ENCODE measurements at places on chromosomes 7 and 10.

GRCh38 chr7:79317728-79318127, 135.7 kb downstream of the MAGI2 start:
- no peak for DNase-seq

DNA sequence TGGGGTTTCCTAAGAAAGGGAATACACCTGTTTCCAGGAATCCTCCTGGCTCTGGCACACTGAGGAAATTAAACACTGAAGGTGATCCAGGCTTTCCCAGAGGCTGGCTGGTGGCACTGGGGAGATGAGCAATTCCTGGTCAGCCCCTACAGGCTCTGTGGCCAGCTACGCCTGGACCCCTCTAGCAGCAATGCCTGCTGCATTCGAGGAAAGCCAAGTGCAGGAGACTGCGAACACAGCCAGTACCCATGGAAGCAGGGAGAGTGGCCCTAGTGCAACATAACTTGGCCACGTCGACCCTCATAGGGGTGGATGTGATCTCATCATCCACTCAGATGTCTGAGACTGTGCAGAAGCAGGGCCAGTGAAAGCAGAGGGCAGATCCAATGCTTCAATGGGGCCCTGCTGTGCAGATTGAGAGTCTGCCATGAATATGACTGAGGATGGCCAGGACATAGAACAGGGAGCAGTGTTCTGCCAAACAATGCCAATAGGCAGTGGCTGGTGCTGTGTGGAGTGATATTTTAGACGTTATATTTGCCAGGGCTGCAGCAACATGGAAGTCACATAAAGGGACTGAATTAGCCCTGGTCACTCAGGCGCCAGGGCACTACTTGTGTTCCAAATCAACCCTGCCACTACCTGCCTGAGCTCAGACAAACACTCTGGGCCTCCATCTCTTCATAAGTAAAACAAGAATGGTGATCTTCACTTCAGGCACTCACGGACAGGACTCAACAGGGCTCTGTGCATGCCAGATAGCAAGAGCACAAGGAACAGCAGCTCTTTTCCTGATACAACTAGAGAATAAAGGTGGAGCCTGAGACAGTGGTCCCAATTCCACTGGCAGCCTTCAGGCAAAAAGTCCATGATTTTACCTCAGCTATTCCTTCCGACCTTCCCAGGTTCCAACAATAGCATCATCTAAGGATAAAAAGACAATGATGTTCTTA, 2.4 kb downstream of the ZNF488 start:
- no peak for DNase-seq

DNA sequence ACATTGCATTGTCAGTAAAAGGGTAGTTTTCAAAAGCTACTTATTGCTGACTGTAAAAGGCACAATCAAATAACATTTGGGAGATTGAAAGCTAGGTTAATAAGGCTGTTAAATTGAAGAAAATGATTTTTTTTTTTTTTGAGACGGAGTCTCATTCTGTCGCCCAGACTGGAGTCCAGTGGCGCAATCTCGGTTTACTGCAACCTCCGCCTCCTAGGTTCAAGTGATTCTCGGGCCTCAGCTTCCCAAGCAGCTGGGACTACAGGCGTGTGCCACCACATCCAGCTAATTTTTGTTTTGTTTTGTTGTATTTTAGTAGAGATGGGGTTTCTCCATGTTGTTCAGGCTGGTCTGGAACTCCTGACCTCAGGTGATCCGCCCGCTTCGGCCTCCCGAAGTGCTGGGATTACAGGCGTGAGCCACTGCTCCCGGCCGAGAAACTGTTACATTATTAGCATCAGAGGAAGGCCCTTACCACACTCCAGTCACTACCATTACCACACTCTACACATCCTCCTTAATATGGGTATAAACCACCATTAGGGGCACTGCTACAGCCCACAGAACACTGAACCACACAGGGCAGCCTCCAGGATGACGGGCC, 1.0 kb downstream of the CYP51A1 start:
- no peak for DNase-seq

DNA sequence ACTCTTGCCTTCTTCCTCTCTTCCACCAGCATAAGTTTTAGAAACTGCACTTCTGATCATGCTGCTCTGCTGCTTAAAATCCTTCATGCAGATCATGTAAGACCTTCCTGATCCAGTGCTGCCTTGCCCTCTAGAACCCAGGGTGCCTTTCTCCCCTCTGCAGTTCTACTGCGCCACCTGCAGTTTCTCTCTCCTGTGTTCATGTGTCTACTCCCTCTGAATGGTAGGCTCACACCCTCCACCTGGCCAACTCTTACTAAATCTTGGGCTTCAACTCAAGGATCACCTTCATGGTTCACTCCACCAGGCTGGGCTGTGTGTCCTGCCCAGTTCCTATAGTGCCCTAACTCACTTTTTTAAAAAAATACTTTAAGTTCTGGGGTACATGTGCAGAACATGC, 174.6 kb upstream of the ITGB1 start:
- DNase-seq, result no peak

DNA sequence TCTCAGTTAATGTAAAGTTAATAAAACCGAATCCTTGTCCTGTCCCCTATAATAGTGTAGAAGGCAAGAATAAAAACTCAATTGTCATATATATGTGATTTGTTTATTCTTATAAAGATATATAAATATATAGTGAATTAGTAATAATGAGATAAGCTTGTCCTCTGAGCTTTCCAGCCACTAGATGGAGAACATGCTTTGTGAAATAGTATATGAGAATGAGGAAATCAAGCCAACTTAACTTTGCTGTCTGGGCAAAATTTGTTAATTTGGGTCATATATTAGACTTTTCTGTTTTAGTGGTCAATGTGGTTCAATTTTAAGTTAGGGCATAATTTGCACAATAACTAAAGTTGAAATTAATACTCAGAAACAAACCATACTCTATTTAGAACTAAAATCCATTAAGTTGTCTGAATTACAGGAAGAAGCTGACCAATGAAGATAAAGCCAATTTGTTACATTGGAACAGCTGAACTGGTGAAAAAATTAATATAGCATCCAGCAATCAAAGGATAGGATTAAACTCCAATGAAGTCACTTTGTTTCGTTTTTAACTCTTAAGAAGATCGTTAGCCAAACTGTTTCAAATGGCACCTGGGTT, 595.0 kb downstream of the ARL4A start:
- DNase-seq, result peak; percentile 39

- DNase-seq, result no peak
Measured at GRCh38 chr10:68864611-68865010, 36.5 kb upstream of the DDX50 start.

GRCh38 chr10:131865223-131865917, 35.4 kb upstream of the PPP2R2D start:
- no peak for DNase-seq

- DNase-seq, result no peak
Measured at GRCh38 chr7:76356823-76357222, 2.0 kb downstream of the YWHAG start.

DNA sequence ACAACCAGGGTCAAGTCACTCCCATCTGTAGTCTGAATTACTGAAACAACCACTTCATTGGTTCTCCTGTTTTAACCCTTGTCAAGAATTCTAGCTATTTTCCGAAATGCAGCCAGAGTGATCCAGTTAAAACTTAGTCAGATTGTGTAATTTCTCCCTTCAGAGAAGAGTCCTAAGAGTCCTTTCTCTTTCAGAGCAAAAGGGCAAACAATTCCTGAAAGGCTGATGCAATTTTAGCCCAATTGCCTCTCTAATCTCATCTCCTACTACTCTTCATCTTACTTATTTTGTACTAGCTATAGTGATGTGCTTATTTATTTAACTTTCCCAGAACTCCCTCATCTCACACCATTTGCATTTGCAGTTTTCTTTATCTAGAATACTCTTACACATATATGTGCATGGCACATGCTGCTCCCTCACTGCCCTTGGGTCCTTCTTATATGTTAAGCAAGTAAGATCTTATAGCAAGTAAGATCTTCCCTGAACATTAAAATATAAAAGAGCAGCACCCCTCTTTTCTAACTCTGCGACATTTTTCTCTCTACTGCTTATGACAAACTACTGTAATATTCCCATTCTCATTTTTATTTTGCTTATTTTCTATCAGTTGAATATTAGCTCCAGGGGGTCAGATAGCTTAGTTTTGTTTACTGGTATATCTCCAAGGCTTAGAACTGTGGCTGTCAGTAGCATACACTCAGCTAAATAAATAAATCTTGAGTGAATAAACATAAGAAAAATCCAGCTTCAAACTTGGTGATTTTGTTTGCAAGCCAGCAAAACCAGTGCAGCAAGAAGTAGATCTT, 44.6 kb downstream of the HGF start:
- no peak for DNase-seq

GRCh38 chr10:90326498-90327267, 531.2 kb downstream of the HTR7 start:
- no peak for DNase-seq

GRCh38 chr10:103262229-103262628, 14.7 kb upstream of the INA start:
- DNase-seq, result no peak

Data from SK-N-MC (cell line).